ENCODE measurements at places on chromosomes 7 and 10. TPM values are rescaled to one million over a fixed set of nuclear protein-coding genes. Genes with fewer than 3 reads are reported as not detected.
A peak's percentile ranks its signal among the peaks of the same experiment; 100 is the strongest.

Gene TEX36
- not detected for total RNA-seq

Gene TMEM270
- not detected for total RNA-seq

Gene PRPS1L1
- total RNA-seq = not detected

Gene PKD2L1
- total RNA-seq = not detected

Gene MYL10
- not detected for total RNA-seq

Gene TDRD1
- 0.21 TPM for total RNA-seq

Gene ARHGAP22
- total RNA-seq = not detected

Gene PWWP2B
- 3.1 TPM for total RNA-seq

Gene IDI2
- total RNA-seq = not detected

Gene GPR37
- total RNA-seq = not detected

Gene PILRB
- total RNA-seq = 28.3 TPM

DNA sequence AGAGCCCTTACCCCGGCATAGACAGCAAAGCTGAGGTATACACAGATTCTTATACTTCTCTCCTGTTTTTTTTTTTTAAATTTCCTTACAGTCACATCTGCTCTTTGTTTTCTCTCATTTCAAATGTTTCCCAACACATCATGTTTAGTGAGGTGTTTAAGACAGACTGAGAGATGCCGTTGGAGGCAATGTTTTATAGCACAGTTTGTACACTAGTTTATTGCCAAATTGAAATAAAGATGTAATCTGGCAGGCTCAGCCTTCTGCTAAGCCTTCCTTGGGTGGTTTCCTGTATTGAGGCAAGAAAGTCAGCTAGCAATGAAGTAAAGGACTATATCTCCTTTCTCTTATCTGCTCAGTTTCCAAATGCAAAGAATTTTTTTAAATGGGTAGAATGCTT, 393.4 kb downstream of the SORCS1 start:
- no peaks in the 10 kb centered on the region for H3K36me3 ChIP-seq
- no peaks in the 10 kb centered on the region for H3K27me3 ChIP-seq
- no peak overlapping the region for H3K27ac ChIP-seq
- H3K4me3 ChIP-seq = no peak overlapping the region

DNA sequence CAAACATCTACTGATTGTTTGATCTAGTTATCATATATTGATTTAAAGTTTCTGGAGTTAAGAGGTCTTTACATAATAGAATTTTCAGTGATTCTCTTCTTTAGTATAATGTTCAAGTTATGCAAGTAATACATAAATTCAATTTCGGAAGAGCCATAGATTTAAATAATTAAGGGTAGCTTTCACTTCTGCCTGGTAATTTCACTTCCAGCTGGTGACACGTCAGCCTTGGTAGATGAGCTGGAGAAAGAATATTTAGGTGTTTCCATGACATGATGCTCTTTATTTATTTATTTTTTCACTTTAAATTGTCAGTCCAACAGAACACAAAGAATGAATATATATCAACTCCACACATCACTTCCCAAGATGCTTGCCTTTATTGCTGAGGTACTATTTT, 5.2 kb upstream of the OTUD1 start:
- H3K4me1 ChIP-seq = peaks cover 6% of the 10 kb centered on the region
- no peak overlapping the region for H3K27ac ChIP-seq
- H3K36me3 ChIP-seq = no peaks in the 10 kb centered on the region
- H3K27me3 ChIP-seq = peaks cover 5% of the 10 kb centered on the region
- no peak for DNase-seq
- H3K4me3 ChIP-seq = no peak overlapping the region

DNA sequence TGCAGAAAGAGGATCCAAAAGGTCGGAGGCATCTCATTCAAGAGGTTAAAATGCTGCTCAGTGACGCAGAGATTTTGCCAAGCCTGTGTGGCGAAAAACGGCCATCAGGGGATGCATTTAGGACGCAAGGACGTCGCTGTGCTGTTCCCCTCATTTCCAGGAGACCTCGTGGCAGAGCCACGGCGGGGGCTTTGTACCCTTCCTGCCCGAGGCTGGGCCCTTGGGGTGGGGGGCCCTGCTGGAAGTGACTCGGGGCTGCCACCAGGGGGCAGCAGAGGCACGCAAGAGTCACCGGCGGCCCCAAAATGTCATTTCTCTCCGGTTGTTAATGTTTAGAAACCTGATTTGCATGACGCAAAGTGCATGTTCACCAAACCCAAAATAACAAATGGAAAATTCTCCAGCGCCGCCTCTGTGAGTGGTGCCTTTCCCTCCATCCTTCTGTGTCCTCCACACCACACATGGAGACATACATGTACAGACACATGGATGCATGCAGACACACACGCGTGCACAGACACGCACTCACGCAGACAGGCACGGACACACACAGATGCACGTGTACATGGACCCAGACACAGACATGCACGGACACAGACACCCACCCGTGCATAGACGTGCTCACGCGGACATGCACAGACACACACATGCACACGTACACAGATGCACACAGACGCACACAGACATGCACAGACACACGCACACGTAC, 51.0 kb upstream of the NKX6-2 start:
- no peaks in the 10 kb centered on the region for H3K36me3 ChIP-seq
- no peak overlapping the region for H3K27ac ChIP-seq
- DNase-seq = peak; percentile 47
- H3K4me1 ChIP-seq = peaks cover 5% of the 10 kb centered on the region
- H3K27me3 ChIP-seq = peaks cover 10% of the 10 kb centered on the region

GRCh38 chr7:71312755-71313490, 181.0 kb downstream of the GALNT17 start:
- H3K27me3 ChIP-seq = no peaks in the 10 kb centered on the region
- no peak overlapping the region for H3K4me3 ChIP-seq
- no peaks in the 10 kb centered on the region for H3K4me1 ChIP-seq
- DNase-seq = no peak
- H3K36me3 ChIP-seq = no peaks in the 10 kb centered on the region

DNA sequence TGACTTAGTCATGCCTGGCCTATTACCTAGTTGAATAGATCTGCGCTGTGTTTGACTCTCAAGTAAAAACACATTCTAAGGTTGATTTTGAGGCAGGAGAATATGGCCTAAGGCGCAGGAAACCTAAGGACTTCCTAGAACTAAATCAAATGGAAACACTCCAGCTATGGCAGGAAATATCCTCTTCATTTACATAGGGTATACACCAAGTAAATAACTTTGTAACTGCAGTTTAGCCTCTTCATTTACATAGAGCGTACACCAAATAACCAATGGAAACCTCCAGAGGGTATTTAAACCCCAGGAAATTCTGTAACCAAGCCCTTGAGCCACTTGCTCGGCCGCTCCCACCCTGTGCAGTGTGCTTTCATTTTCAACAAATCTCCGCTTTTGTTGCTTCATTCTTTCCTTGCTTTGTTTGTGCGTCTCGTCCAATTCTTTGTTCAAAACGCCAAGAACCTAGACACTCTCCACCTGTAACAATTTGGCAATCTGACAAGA, 35.6 kb upstream of the XRCC2 start:
- no peaks in the 10 kb centered on the region for H3K36me3 ChIP-seq
- peaks cover 5% of the 10 kb centered on the region for H3K4me1 ChIP-seq
- DNase-seq = no peak
- no peak overlapping the region for H3K27ac ChIP-seq
- H3K4me3 ChIP-seq = no peak overlapping the region

- no peak overlapping the region for H3K4me3 ChIP-seq
- DNase-seq = no peak
- no peak overlapping the region for H3K27ac ChIP-seq
- H3K27me3 ChIP-seq = no peaks in the 10 kb centered on the region
- H3K4me1 ChIP-seq = peaks cover 12% of the 10 kb centered on the region
Measured at GRCh38 chr10:13834581-13835286, 248.0 kb downstream of the PRPF18 start.

GRCh38 chr7:74598558-74598957, 59.0 kb upstream of the GTF2I start:
- peaks cover 9% of the 10 kb centered on the region for H3K4me1 ChIP-seq
- no peak overlapping the region for H3K27ac ChIP-seq
- no peak for DNase-seq
- no peak overlapping the region for H3K4me3 ChIP-seq
- peaks cover 3% of the 10 kb centered on the region for H3K27me3 ChIP-seq

DNA sequence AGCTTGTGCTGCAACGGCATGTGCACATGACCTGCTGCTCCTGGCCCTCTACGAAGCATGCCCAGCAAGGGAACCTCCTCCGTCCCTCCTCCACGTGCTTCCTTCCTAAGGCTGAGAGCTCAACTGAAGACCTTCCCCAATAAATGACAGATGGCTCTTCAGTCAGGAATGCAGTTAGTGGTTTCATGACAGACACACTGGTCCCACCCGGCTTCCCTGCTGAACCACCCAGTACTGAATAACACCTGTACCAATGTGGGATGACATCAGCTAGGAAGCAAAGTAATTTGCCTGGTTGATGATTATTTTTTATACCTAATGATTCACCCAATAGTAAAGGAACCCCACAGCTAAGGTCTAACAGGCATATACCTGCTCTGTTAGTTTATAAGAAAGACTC, 69.1 kb downstream of the SCRN1 start:
- no peak for DNase-seq
- peaks cover 5% of the 10 kb centered on the region for H3K4me1 ChIP-seq
- H3K27me3 ChIP-seq = no peaks in the 10 kb centered on the region
- H3K36me3 ChIP-seq = peaks cover 3% of the 10 kb centered on the region
- H3K4me3 ChIP-seq = no peak overlapping the region

- no peak overlapping the region for H3K27ac ChIP-seq
- H3K4me1 ChIP-seq = no peaks in the 10 kb centered on the region
- no peak overlapping the region for H3K4me3 ChIP-seq
- H3K27me3 ChIP-seq = peaks cover 3% of the 10 kb centered on the region
- no peaks in the 10 kb centered on the region for H3K36me3 ChIP-seq
Measured at GRCh38 chr10:44376472-44377099, 8.3 kb downstream of the CXCL12 start.

DNA sequence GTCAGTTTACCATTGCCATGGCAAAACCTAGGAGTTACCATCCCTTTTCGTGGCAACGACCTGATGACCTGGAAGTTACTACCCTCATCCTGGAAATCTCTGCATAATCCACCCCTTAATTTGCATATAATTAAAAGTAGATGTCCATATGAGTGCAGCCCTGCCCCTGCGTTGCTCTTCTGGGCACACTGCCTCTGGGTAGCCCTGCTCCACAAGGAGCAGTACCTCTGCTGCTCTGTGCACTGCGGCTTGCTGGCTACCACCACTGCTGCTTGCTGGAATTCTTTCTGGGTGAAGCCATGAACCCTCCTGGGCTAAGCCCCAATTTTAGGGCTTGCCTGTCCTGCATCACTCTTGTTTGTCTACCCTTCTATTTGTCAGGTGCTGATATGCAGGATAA, 12.5 kb downstream of the CYP17A1 start:
- no peaks in the 10 kb centered on the region for H3K27me3 ChIP-seq
- no peak overlapping the region for H3K4me3 ChIP-seq
- no peak overlapping the region for H3K27ac ChIP-seq
- DNase-seq = no peak
- H3K4me1 ChIP-seq = no peaks in the 10 kb centered on the region
- no peaks in the 10 kb centered on the region for H3K36me3 ChIP-seq

DNA sequence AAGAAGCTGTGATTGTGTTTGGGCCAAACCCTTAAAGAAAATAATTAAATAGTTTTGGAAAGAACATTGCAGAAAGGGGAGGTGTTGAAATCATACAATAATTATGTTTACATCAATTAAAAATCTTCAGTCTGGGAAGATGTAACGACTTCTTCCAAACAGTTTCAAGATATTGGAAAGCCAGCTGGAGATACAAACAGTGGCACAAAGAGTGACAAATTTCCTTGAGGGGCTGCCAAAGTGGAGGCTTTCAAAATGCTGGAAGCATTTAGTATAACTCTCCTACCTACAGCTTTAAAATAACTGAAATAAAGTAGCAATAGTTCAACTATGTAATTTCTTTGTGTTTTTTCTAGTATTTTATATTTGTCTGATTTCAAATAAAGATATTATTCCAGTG, 405.0 kb downstream of the DNAJB9 start:
- no peaks in the 10 kb centered on the region for H3K4me1 ChIP-seq
- H3K27me3 ChIP-seq = no peaks in the 10 kb centered on the region
- no peaks in the 10 kb centered on the region for H3K36me3 ChIP-seq
- no peak overlapping the region for H3K27ac ChIP-seq

DNA sequence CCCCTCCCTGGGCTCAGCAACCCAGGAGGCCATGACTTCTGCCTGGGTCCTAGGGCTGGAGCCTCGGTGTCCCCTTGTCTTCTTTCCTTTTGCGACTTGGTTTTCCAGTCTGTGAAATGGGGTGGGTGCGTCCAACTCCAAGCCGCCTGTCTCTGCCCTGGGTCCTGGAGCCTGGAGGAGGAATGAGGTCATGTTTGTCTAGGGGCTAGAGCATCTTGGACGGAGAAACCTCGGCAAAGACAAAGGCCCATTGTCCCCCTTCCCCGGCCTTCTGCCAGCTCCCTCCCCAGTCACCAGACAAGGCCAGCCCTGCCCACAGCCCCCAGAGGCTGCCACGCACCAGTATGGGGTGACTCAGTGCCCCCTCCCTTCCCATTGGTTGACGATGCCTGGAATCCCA, 39.8 kb upstream of the ELN start:
- no peaks in the 10 kb centered on the region for H3K36me3 ChIP-seq
- DNase-seq = no peak
- H3K27me3 ChIP-seq = no peaks in the 10 kb centered on the region

- H3K27me3 ChIP-seq = peaks cover 15% of the 10 kb centered on the region
- H3K4me3 ChIP-seq = no peak overlapping the region
- DNase-seq = no peak
- H3K27ac ChIP-seq = no peak overlapping the region
- no peaks in the 10 kb centered on the region for H3K36me3 ChIP-seq
Measured at GRCh38 chr7:102323914-102324195, 32.4 kb downstream of the SPDYE6 start.

DNA sequence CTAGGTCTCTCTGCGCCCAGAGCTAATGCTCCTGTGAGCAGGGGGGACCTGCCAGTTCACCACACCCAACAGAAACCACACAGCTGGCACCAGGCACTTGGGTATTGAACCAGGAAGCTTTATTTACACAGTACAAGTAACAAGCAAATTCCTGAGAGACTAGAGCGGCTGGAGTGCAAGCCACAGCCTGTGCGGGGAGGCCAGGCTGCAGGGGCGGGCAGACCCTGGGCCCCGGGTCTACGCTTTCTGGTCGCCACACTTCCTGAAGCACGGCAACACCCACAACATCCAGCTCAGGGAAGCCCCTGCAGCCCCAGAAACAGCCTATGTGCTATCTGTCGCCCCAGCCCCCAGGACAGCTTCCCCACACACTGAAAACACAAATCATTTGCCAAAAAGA, 125.0 kb downstream of the FAM53B start:
- no peaks in the 10 kb centered on the region for H3K36me3 ChIP-seq
- no peak overlapping the region for H3K4me3 ChIP-seq
- H3K27ac ChIP-seq = peak overlapping the region; percentile 66
- H3K27me3 ChIP-seq = no peaks in the 10 kb centered on the region
- DNase-seq = no peak
- peaks cover 26% of the 10 kb centered on the region for H3K4me1 ChIP-seq

GRCh38 chr10:69494626-69495558, 43.6 kb downstream of the TSPAN15 start:
- no peak overlapping the region for H3K4me3 ChIP-seq
- DNase-seq = no peak
- no peaks in the 10 kb centered on the region for H3K36me3 ChIP-seq
- no peaks in the 10 kb centered on the region for H3K4me1 ChIP-seq
